A375 (cell line): ENCODE measurements at places on chromosomes 1 and 21. TPM values are rescaled to one million over a fixed set of nuclear protein-coding genes. Genes with fewer than 3 reads are reported as not detected.

PAQR6 gene
- 20.0 and 20.7 TPM in 2 replicates for total RNA-seq

IQGAP3 gene
- total RNA-seq = 99.3 and 101 TPM in 2 replicates

NFASC gene
- total RNA-seq = 3.4 and 4.6 TPM in 2 replicates

CD53 gene
- total RNA-seq = not detected in 2 replicates

TLCD4 gene
- total RNA-seq = 1.2 TPM in 2 replicates

TMEM51 gene
- 2.1 and 3.1 TPM in 2 replicates for total RNA-seq

KIF14 gene
- 20.0 and 22.6 TPM in 2 replicates for total RNA-seq

PRR9 gene
- not detected in 2 replicates for total RNA-seq

OR2G2 gene
- not detected in 2 replicates for total RNA-seq
